ENCODE measurements at places on chromosomes 13 and 19.

GRCh38 chr13:110492679-110493593 is 68.6 kb downstream of the RAB20 start:
- DNase-seq: no peak

GRCh38 chr19:39752390-39752789 is 14.6 kb upstream of the CLC start:
- no peak for DNase-seq

DNA sequence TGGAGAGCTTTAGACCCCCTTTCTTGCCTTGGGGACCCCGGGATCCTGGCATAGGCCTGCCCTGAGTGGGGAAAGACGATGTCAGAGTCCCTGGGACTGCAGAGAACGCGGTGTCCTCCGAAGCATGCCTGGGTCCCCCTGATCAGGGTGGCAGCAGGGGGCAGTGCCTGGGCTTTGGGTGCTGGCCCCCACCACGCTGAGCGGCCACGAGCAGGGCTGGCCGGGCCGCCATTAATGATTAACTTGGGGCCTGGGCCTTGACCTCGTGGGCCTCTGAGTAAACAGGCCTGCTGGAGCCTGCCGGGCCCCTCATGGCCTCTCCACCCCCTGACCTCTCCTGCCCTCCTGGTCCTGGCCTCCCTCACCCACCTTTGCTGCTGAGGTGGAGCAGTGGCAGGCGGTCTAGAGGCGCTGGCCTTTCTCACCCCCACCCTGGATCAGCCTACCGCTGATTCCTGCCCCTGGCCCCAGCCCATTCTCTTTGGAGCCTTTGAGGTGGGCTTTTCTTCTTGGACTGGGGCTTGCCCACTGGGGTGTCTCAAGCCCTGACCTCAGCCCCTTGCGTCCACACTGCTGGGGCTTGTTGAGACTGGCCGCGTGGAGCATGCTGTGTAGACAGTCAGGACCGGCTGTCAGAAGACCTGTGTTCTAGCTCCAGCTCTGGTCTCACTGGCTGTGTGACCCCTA is 26.3 kb downstream of the CEBPA start:
- no peak for DNase-seq

DNA sequence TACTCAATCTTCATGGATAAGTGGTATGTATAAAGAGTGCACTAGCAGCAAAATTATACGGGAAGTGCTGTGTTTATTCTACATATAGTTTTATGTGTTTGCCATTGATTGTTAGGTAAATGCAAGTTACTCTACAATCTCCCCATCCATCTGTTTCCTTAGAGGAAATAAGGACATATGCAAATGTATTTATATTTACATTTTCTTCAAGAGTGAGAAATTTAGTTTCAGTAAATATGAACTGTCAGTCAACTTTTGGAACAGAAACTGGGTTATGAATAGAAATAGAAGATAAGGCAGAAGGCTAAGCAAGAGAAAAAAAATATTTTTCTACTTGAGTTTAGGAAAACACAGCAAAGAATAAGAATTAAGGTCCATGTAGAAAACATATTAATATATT is 176.1 kb upstream of the KLHL1 start:
- DNase-seq: no peak

DNA sequence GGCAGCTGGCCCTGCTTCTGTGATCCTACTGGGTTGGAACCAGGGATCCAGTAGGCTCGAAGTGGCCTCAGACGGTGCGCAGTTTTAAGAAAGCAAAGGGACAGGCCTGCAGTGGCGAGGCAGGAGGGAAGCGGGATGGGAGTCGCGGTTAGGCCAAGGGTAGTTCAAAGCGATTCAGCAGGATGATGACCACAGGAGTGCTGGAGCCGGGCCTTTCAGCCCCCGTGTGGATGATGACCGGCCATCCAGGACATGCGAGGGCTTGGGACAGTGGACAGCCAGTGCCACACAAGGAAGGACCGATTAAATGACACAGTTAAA is 854 bp downstream of the RNASEH2B start:
- DNase-seq: no peak

DNA sequence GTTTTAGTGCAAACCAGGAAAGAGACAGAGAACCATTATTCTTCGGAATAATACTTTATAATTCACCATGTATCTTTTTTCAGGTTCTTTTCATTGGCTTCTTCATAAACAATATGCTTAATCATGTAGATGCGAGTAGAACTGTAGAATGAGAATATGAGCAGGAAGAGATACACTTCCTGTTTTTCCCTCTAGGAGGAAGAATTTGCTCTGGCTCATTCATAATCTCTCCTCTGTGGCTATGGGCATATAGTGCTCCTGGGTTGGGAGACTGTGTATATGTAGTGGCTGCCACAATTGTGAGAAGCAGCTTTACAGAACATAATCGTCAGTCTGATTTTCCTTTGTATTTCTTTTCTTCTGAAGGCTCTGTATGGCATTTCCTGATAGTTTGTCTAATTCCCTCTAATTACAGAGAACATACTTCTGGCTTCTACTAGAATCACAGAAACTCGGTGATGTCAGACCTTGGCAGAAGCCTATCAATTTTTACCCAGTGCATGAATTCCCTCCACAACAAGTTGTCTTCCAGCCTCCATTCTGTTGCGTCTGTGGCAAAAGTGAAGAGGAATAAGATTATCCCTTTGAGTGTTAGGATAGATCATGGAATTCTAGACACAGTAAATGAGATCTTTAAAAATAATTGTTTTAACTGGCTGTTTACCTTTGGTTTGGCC is 2.9 kb upstream of the DCLK1 start:
- DNase-seq: no peak

DNA sequence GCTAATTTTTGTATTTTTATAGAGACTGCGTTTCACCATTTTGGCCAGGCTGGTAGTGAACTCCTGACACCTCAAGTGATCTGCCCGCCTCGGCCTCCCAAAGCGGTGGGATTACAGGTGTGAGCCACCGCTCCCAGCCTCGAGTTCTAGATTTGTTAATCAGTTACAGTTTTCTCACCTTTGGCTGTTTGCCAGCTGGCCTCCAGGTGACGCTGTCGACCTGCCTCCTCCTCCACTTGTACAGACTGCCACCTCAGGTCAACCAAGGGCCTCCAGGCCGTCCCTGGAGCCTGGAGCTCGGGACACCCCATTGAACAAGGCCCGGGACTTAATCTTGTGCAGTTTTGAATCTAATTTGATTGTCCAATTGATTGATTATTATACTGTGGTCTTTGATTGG is 45.5 kb downstream of the IER2 start:
- DNase-seq: peak; percentile 28

- DNase-seq: no peak
These were observed 11.1 kb upstream of the OLFM4 start for GRCh38 chr13:53017433-53017970.

DNA sequence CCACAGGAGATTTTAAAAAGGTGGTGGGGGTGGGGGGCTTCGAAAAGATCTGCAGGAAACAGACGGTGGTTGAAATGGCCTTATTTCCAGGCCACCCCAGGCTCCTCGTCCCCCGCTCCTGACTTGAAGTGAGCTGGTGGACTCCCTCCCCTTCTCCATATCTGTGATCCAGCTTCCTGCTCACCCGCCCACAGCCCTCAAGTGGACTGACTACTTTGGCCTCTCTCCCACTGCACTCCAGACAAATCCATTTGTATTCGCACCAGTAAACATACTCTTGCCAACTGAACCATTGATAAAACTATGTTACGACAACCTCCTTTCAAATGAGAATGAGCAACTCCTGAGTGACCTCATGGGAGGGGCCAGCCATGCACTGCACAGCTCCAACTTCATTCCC is 259.5 kb downstream of the COL4A1 start:
- no peak for DNase-seq
